Thyroid gland (tissue), 4 donors: ENCODE measurements at places on chromosomes 5 and 9. TPM values are rescaled to one million over a fixed set of nuclear protein-coding genes. Genes with fewer than 3 reads are reported as not detected.
A peak's percentile ranks its signal among the peaks of the same experiment; 100 is the strongest.

DNA sequence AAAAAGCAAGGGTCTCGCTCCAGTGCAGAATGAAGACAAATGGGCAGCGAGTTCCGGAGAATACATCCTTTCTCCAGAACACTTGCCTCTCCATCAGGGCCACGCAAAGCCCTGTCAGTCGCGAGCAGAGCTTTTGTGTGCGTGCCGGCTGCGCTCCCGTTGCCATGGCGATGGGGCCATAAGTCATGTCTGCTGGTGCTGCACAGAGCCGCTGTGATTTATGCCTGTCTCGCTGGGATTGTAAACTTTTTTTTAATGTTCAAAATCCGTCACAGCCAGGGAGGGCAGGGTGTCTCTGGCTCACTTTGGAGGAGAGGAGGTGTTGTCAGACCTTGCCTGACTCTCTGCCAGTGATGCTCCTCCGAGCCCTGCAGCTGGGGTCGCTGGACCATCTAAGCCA lies 272.7 kb downstream of the TRIM32 start:
- no peak overlapping the region for H3K27ac ChIP-seq
- no peak overlapping the region for H3K4me3 ChIP-seq
- no peaks in the 10 kb centered on the region for H3K4me1 ChIP-seq
- no peaks in the 10 kb centered on the region for H3K27me3 ChIP-seq
- no peaks in the 10 kb centered on the region for H3K36me3 ChIP-seq

DNA sequence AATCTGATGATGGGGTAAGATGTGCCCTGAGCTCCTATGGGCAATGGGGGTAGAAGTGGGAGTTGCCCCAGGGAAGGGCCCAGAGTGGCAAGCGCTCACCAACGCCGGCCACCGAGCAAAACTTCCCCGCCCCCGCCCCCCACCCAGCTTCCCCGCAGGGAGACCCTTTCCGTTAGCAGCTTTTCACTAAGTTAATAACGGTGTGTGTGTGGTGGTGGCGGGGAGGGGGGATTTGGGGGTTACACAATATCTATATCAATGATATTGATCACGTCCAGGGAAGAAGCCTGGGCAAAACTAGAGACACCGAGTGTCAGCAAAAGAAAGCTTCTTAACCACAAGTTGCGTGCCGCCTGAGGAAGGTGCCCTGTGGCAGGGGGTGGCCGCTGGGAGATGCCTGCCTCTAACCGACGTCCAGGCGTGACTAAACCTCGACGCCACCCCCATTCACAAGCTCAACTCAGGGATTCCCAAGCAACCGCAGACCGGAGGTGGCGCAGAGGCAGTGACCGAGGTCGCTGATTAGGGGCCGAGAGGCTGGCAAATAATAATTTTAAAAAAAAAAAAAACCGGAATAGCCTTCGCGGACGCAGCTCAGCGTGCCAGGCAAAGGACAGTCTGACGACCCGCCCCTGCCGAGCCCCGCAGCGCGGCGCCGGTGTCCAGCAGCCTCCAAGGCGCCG lies 222.6 kb downstream of the MEF2C start:
- peaks cover 48% of the 10 kb centered on the region for H3K27me3 ChIP-seq
- no peak for DNase-seq
- H3K27ac ChIP-seq = no peak overlapping the region
- H3K4me1 ChIP-seq = no peaks in the 10 kb centered on the region

DNA sequence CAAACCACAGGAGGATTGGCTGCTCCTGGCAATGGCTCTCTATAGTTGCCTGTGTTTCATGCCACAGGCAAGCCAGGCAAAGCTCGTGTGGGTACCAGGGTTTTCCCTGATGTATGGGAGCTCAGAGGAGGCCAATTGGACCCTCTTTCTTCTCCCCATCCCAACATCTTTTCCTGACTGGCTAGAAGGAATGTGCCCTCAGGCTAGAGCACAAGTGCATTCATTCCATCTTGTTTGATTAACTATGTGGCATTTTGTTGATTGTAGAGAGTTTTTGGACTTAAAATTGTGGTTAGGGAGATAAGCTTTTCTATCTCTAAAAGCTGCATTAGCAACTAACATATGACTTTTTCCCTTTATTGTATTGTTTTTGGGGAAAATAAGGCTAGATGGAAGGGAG lies 561.3 kb downstream of the PSAT1 start:
- H3K36me3 ChIP-seq = no peaks in the 10 kb centered on the region
- no peak overlapping the region for H3K4me3 ChIP-seq
- no peak overlapping the region for H3K27ac ChIP-seq

- H3K4me1 ChIP-seq = no peaks in the 10 kb centered on the region
- no peak overlapping the region for H3K4me3 ChIP-seq
- no peak overlapping the region for H3K27ac ChIP-seq
- no peak for DNase-seq
- H3K27me3 ChIP-seq = no peaks in the 10 kb centered on the region
- H3K36me3 ChIP-seq = no peaks in the 10 kb centered on the region
These were observed 46.6 kb downstream of the RAB3C start for GRCh38 chr5:58629271-58630159.

DNA sequence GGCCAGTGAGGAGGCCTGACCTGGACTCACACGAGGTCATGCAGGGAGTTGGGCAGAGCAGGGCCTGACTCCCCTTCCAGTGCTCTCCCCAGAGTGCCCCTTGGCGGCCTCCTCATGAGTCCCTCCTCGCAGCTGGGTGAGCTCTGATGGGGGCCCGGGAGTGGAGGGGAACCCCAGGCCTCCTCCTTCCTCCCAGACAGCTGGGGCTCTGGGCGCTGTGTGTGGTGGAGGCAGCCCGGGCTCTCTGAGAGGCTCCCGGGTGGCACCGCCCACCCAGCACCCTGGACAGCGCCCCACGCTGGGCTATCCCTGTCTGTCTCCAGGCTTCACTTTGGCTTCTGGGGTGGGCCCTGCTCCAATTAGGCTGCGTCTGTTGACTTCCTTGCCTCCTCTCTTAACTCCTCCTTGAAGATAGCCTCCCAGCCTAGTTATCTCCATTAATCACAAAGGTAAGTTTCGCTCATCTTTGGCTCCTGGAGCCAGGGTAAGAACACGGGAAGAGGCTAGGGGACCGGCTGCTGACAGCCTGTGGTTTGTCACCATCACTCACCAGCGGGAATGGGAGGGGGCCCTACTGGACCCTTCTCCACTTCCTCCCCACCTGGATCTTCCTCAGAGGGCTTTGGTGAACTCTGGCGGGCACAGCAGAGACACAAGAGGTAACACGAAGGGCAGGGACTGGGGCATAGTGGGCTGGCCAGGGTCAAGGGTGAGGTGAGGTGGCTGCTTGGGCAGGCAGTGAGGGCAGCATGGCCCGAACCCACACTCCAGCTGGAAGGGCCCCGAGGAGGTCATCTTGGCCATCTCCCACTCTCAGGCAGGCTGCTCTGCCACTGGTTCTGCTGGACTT lies 13.1 kb downstream of the PSD2 start:
- no peaks in the 10 kb centered on the region for H3K4me1 ChIP-seq
- no peak overlapping the region for H3K27ac ChIP-seq

DNA sequence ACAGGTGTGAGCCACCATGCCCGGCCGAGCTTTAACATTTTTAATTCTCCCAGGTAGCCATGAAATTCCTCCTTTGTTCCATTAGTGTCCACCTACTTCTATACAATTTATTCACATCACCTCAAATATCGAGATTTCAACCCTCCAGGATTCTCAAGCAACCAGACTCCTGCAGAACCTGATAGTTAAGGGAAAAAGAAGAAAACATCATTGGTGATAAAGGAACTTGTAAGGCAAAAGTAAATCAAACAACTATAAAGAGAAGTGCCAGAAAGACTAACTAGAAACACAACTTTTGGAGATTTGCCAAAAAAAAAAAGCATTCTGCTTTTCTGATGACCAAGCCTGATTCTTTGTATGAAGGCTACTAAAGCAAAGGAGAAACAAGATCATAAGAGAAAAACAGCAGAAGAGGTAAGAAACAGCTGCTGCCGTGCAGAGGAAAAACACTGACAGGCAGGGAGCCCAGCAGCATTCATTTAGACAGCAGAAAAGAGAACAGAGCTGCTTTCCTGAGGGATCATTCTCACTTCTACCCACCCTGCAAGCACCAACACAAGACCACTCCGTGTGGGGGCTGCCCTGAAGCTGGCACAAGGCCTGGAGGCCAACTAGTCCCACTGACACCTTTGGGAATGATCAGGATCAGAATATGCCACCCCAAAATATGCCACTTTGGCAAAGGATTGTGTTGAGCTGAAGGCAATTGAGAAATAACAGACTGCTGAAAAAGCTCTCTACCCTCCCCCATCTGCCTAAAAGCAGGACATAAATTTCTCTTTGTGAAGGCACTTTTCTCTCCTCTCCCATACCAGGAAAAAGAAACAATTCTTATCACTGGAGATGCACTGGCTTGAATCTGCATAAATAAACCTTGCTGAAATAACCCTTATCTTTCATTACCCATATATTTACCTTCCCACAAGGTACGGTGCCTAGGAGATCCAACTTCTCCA lies 75.1 kb downstream of the ALDH7A1 start:
- peak; percentile 52 for DNase-seq
- H3K4me3 ChIP-seq = no peak overlapping the region
- H3K27ac ChIP-seq = peak overlapping the region; percentile 99
- H3K4me1 ChIP-seq = peaks cover 65% of the 10 kb centered on the region
- H3K36me3 ChIP-seq = no peaks in the 10 kb centered on the region

DNA sequence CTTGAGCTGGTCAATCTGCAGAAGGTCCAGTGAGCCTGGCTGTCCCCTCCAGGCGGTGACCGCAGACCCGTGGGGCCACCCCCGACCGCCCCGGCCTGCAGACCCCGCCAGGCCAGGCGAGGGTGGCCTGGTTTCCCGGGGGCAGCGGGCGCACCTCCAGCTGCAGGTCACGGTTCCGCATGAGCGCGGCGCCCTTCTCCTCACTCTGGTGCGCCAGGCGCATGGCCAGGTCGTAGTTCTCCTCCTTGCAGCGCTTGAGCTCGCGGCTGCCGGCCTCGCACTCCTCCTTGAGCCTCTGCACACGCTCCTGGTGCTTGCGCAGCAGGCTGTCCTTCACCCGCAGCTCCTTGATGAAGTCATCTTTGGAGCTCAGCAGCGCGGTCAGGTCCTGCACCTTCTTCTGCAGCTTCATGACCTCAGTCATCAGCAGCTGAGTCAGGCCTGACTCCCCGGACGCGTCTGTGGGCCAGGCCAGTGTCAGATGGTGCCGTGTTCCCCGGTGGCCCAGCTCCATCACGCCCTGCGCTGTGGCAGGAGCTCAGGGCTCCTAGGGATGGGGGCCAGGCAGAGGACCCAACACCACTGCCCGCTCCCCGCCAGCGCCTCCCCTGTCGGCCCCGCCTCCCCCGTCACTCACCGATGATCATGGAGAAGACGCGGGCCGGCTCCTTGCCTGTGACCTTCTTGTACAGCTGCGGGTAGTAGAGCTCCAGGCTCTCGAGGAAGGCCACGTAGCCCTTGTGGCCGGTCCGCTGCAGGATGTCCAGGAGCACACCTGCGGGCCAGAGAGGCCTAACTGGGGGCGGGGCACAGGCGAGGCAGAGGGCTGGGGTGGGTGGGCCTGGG lies 2.6 kb downstream of the CARD9 start:
- no peak overlapping the region for H3K27ac ChIP-seq
- H3K27me3 ChIP-seq = no peaks in the 10 kb centered on the region

ECM2 gene
- total RNA-seq = 15.2 TPM
